Aorta (tissue), 5 donors: ENCODE measurements at places on chromosomes 1 and 21.

DNA sequence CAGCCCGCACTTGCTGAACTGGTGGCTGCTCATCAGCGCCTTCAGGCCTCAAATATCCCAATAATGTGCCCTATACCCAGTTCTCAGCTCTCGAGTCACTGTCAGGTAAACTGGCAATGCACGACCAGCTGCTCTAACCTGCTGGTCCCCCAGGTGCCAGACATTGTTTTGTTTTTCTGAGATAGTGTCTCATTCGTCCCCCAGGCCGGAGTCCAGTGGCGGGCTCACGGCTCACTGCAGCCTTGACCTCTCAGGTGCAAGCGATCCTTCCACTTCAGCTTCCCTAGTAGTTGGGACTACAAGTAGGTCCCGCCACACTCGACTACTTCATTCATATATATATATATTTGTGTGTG is 1.0 kb upstream of the NADK start:
- DNase-seq = no peak

- no peak for DNase-seq
Measured at GRCh38 chr1:219383281-219383680, 209.6 kb downstream of the LYPLAL1 start.

DNA sequence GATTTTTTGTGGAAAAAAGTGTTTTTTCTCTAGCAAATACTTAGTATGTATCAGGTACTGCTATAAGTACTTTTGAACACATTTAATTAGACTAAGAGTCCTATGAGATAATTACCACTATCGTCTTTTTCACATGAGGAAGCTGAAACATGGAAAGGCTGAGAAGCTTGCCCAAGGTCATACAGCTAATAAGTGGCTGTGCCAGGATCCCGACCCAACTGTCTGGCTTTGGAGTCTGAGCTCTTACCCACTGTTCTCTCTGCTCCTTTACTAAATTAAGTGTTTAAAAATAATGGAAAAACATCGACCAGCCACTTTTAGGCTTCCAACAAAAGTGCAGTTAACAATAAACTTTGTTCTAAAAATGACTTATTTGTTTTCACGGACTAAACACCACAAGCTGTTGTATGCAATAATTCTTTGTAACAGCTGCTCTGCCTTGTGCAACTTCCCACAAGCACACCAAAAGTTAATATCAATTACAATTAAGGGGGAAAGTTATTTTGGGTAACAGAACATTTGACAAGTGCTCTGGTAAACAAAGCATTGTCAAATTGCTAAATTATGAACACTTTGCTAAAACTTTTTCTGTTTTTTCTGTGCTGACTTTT is 75.7 kb downstream of the CRB1 start:
- no peak for DNase-seq

DNA sequence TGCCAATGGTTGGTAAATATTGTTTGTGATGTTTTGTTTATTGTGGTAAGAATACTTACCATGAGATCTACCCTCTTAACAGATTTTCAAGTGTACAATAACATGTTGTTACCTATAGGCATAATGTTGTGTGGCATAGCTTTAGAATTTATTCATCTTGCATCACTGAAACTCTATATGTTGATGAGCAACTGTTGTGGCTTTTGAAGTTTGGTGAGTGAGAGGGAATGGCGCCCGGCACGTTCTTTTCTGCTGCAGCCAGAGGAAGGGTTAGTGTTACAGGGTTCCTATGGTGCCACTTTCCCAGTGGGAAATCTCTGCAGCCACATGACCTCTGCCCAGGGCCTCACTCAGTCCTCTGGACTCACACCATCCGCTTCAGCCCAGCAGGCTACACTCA is 342.5 kb upstream of the ADGRL2 start:
- no peak for DNase-seq

GRCh38 chr1:196531737-196532524 is 76.3 kb downstream of the KCNT2 start:
- DNase-seq = no peak

DNA sequence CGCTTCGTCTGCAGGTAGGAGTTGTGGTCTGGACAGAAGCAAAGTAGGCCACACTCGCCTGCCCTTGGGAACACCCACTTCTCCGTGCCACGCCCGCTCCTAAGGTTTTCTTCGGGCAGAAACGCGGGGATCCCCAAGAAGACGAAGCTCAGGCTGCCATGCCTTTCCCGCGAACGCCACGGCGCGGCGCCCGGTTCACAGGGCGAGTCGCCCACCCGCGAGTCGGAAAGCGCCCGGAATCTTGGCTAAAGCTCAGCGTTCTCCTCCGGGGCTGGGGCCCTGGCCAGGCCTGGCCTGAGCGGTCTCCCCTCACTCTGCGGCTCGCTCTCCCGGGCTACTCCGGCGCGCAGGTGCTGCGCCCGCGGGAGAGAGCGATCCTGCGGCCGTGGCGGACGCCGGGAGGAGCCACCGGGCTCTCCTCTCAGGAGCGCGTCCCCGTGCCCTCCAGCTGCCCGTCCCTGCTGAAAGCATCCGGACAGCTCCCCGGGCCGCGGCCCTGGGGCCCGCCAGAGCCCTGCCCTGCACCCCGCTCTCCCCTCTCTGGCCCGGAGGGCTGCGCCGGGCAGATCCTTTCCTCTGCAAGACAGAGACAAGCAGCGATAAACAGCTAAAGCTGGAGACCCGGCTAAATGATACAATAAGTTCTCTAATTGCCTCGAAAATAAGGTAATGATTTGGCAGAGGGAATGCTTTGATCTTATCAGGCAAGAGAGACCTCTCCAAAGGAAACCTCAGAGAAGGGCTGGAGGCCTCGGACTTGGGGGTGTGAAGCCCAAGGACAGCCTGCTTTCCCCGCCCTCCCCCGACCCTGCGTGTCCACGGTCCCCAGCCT is 6.7 kb upstream of the WNT2B start:
- peak; percentile 91 for DNase-seq

GRCh38 chr1:9770298-9770697 is 53.5 kb downstream of the CLSTN1 start:
- DNase-seq = peak; percentile 33

GRCh38 chr1:82116105-82116504 is 315.4 kb downstream of the ADGRL2 start:
- DNase-seq = no peak

GRCh38 chr1:154798645-154799044 is 71.4 kb downstream of the KCNN3 start:
- DNase-seq = no peak

GRCh38 chr1:200038325-200038980 is 10.9 kb downstream of the NR5A2 start:
- no peak for DNase-seq

- no peak for DNase-seq
Measured at GRCh38 chr1:6273380-6273891, 12.5 kb upstream of the GPR153 start.
